Cortex of kidney (tissue), 1 donor: ENCODE measurements at places on chromosomes 7 and 10.

- DNase-seq = no peak
These were observed 228.4 kb downstream of the DNAJB6 start for GRCh38 chr7:157565201-157565626.

DNA sequence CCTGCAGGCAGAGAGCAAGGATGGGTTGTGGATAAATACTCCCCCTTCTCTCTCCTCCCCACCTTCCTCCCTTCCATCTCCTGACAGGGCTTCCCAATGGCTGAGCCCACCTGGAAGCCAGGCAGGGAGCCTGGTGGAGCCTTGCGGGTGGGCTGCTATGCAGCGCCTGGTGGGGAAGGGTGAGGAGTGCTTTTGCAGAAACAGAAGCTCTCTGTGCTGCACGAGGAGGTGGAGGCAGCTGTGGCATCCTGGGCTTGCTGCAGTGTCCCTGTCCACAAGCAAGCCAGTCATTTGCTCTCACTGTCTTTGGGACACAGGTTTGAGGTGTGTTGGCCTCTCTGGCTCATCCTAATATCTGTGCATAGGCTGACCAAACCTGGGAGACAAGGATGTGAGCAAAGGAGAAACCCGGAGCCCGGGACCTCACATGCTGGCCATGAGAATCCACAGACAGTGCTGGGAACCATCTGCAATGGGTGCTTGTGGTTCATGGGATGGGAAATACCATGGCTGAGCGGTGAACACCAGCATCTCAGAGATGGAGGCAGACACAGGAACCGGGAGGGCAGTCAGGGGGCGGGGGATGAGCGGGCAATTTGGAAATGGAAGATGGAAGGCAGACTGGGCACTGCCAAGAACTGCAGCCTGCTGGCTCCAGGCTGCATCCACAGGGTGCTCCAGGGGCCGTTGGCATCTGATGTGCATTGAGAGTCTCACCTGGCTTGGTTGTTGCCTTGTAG, 364.2 kb downstream of the GLRX3 start:
- DNase-seq = no peak

GRCh38 chr7:111735661-111736551, 173.6 kb upstream of the IMMP2L start:
- no peak for DNase-seq

GRCh38 chr10:78952030-78952429, 116.7 kb upstream of the ZMIZ1 start:
- no peak for DNase-seq

- DNase-seq = no peak
These were observed 86.5 kb downstream of the DKK1 start for GRCh38 chr10:52400562-52400961.
